ENCODE measurements at places on chromosomes 5 and 9.

GRCh38 chr5:117473165-117473564 lies 898.5 kb upstream of the SEMA6A start:
- DNase-seq, result no peak

DNA sequence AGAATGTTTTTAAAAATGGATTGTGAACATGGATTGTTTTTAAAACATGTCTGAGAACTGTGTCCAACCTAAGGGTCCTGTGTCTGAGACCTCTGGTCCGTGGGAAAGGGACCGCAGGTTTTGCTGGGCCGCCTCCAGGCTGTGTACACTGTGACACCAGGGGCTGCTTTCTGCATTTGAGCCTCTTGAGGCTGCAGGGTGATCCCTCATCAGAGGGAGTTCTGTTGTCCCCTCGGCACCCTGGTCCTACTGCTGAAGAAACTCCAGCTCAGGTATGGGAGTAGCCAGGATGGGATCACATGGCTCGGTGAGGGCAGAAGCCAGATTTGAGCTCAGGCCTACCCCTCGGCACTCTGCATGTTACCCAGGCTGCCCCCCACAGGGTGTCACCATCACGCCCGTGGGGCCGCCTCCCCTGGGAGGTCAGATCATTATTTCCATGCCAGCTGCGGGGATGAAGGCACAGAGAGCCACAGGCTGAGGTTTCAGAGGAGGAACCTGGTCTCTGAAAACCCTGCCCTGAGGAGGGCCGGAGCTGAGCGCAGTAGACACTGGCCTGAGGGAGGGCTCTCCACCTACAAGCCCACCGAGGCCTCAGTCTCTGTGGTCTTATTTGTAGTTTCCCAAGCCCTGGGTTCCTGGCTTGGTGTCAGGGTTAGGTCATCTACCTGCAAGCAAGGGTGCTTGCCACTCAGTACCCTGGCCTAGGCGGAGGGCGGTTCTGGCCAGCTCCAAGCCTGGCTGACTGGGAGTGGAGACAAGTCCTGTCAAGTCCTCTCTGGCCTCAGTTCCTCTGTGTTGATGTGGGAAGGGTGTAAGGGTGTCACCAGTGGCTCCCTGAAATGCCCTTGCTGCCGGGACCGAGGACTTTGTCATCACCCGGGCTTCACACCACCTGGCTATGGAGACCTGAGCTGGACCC lies 2.8 kb downstream of the PRR7 start:
- DNase-seq, result no peak

- peak; percentile 44 for DNase-seq
Observed at GRCh38 chr5:178145965-178146820, 7.5 kb downstream of the NHP2 start.

- DNase-seq, result no peak
Observed at GRCh38 chr5:84683594-84683993, 298.9 kb upstream of the EDIL3 start.

- no peak for DNase-seq
Observed at GRCh38 chr9:121368138-121368522, 1.9 kb downstream of the STOM start.

- DNase-seq, result no peak
Observed at GRCh38 chr5:15326932-15327331, 173.0 kb upstream of the FBXL7 start.

GRCh38 chr5:150211156-150212030 lies 21.5 kb downstream of the SLC6A7 start:
- DNase-seq, result no peak

DNA sequence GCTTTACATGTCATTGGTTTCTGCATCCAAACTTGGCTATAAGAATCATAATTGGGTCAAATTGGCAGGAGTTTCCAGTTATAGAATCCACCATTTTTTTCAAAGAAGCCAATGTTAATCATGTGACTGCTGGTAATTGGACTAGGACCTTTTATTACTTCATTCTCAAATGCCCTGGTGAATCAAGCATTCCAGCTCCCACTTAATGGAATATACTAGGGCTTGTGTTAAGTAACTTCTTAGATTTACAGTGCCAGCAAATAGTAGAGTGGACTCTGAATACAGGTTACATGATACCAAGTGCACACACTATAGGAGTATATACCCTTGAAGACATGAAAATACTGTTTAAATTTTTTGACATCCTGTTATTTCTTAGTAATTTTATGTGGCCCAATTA lies 96.7 kb downstream of the NUDT12 start:
- no peak for DNase-seq

DNA sequence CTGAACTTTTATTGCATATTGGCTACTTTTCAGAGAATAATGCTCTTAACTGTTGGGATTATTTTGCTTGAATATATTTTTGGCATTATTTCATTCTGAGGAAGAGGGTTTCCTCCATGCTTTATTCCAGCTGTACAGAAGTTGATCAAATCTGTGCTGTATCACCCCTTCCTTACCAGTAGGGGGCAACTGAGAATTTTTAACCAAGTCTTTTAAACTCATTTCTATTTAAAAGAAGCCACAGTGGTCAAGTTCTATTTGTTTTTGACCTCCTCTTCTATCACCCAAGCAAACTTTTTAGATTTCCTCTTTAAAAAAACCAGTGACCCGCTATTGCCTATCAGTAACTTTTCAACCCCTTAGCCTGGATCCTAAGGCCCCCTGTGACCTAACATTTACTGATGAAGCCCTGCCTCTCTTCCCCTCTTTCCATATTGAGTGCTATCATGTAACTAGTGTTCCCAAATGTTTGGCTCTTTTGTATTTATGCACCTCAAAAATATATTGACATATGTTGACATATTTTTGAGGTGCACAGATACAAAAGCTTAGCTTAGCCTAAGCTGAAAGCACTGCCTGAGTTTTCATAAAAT lies 80.6 kb downstream of the FBXO4 start:
- DNase-seq, result no peak

GRCh38 chr5:72234265-72234700 lies 85.8 kb downstream of the MRPS27 start:
- peak; percentile 37 for DNase-seq

- no peak for DNase-seq
Observed at GRCh38 chr5:66963559-66963971, 233.0 kb downstream of the CD180 start.

- DNase-seq, result no peak
Observed at GRCh38 chr5:164832516-164832915, 1327.1 kb downstream of the MAT2B start.

DNA sequence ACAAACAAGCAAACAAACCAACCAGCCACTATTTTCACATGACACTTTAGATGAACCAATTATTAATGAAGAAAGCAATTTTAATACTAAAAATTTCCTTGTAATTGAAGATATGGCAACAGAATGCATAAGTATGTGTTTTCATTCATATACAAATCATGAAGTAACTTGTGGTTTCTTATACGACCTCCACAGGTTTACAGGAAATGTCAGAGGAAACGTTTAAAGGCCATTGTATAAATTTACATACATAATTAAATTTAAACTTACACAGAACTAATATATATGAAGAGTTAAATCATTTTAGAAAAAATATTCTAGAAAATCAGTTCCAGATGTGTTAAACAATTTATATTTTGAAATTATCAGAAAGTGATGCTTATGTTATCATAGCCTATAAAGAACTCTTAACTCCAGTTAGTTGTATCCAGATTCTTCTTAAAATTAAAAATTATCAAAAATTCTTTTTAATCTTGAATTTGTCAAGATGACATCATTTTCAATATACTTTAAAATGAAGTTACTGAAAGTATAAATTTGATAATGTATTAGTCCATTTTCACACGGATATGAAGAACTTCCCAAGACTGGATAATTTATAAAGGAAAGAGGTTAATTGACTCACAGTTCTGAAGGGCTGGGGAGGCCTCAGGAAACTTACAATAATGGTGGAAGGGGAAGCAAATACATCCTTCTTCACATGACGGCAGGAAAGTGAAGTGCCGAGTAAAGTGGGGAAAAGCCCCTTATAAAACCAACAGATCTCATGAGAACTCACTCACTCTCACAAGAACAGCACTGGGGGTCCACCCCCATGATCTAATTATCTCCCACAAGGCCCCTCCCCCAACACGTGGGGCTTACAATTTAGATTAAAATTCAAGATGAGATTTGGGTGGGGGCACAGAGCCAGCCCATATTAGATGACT lies 192.0 kb downstream of the PIK3R1 start:
- DNase-seq, result no peak

GRCh38 chr5:72129725-72130124 lies 22.4 kb downstream of the MAP1B start:
- DNase-seq, result no peak

DNA sequence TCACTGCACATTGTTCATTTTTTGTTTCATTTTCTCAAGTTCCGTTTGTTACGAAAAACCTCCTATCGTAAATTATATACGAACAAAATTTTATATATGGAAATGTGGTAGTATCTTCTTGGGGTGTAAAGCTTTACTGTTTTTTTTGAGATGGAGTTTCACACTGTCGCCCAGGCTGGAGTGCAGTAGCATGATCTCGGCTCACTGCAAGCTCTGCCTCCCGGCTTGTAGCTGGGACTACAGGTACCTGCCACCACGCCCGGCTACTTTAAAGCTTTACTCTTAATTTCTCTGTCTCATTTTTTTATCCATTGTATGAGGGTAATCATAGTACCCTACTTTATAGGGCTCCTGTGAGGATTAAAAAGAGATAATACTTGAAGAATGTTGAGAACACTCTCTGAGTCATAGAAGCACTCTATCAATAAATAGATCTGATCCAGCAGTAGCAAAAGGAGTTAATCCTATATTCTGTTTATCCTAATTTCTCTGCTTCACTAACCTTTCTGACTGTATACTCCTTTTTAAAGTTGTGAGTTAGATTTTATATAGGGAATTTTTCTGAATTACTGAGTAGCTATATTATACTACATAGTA lies 5.6 kb upstream of the LRRC70 start:
- no peak for DNase-seq

DNA sequence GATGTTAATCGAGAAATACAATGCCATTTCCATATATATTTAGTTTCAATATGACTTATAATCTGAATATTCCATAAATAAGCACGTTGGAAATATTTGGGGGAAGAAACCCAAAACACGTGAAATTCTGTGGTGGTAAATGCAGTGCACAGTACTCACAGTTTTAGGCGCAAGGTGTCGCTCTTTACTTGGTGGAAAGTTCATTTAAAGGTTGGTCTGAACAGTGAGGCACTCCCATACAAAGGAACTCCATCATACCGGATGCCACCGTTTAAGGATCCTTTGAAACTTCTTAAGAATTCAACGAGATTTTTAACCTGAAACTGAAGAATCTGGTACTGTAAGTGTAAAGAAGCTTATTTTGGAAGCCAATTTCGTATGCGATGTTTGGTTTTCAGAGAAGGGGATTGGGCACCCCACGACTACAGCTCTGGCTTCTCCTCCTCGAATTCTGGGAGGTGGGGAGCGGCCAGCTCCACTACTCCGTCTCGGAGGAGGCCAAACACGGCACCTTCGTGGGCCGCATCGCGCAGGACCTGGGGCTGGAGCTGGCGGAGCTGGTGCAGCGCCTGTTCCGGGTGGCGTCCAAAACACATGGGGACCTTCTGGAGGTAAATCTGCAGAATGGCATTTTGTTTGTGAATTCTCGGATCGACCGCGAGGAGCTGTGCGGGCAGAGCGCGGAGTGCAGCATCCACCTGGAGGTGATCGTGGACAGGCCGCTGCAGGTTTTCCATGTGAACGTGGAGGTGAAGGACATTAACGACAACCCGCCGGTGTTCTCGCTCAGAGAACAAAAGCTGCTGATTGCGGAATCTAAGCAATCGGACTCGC lies at the start of gene PCDHA11:
PCDHA11 (plus strand) TSS at position 237 of the 834 bp plus-strand sequence; CDS start at position 384, 147 bp downstream.
- no peak for DNase-seq

DNA sequence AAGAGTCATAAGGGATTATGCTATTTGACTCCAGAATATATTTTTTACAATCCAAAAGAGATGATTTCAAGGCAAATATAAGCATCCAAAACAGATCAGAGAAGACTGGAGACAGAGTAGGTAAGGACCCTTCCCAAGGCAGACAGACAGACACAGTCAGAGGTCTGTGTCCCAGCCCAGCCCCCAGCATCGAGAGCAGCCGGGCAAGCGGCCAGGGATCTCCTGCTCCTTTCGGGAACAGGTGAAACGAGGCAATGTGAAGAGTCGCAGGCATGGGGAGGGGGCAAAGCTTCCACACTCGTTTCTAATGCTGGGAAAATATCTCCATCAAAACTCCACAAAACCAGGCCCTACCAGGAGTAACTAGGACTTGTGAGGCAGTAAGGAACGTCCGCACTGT lies 5.8 kb downstream of the PAEP start:
- DNase-seq, result no peak

DNA sequence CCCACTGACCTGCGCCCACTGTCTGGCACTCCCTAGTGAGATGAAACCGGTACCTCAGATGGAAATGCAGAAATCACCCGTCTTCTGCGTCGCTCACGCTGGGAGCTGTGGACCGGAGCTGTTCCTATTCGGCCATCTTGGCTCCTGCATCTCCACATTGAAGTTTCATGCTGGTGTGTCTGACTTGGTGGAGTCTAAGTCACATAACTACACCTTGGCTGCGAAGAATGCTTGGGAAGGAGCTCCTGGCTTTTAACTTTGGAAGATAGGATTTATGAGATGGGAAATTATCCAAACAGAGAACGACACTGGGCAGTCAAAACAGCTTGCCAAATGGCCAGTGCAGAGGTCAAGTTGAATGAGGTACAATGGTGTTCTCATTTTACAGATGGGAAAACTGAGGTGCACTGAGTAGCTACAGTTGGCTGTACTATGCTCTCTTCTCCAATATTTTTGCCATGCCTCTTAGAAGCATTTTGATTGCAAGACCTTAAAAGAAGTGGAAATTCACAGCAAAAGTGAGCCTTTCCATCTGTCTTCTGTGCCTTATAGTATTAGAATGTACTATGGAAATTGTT lies 36.7 kb downstream of the CCDC192 start:
- DNase-seq, result no peak

DNA sequence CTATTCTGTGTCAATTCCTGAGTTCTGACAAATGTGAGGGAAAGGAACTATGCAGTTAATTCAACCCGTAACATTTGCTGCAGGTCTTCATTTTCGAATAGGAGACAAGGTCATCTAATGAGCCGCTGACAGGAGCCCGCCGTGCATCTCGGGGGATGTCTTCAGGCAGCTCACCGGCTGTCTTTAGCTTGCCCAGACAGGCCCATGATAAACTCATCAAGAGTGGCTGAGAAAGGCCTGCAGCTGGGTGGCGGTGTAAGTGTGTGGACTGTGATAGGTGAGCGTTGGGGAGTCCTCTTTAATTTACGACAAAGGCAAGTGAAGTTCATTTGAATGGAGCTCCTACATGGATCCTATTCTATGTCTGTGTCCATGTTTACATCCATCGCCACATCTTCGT lies 190.5 kb downstream of the ADCY2 start:
- no peak for DNase-seq

GRCh38 chr9:18384066-18384465 lies 89.9 kb upstream of the ADAMTSL1 start:
- DNase-seq, result no peak

- DNase-seq, result no peak
Observed at GRCh38 chr9:133634081-133634691, 2.0 kb upstream of the DBH start.

Data from activated CD4-positive, alpha-beta T cell treated with anti-CD3 and anti-CD28 coated beads, Interleukin-2, amount 50 U/mL, for 24 hours (primary cell).